HepG2 (cell line): ENCODE measurements at places on chromosomes 12 and 14. TPM values are rescaled to one million over a fixed set of nuclear protein-coding genes. Genes with fewer than 3 reads are reported as not detected.

DNA sequence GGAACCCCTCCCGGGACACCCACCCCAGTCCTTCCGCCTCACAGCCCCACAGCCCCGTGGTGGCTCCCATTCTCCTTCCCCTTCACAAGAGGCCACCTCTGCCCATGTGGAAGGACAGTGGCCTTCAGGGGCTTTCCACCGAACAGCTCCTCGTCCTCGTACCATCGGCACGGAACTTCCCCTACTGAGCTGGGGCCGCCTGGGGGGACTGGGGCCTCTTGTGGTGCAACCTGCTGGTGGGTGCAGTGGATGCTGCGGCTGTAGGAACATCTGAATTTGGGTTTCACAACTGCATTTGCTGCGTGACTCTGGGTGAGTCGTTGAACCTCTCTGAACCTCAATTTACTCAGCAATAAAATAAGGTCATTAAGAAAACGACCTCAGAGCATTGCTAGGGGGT is 50.9 kb downstream of the RFLNA start:
- H3K27me3 ChIP-seq: no peaks in the 10 kb centered on the region
- H3K27ac ChIP-seq: no peak overlapping the region

DNA sequence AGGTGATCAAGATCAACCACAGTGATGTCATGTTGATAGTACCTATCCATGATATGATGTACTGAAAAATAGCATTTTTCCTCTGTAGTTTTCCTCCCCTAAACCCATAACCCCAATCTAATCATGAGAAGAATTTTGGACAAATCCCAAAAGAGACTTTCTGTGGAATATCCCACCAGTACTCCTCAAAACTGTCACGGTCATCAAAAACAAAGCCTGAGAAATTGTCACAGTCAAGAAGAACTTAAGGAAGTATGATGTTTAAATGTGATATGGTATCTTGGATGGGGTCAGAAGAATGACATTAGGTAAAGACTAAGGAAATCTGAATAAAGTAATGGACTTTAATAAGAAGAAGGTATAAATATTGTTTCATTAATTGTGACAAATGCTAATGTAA is 248.8 kb downstream of the RMST start:
- no peak overlapping the region for H3K27ac ChIP-seq
- H3K36me3 ChIP-seq: no peaks in the 10 kb centered on the region
- H3K4me3 ChIP-seq: no peak overlapping the region
- H3K4me1 ChIP-seq: no peaks in the 10 kb centered on the region

GRCh38 chr12:58703866-58704265 is 216.4 kb downstream of the LRIG3 start:
- no peaks in the 10 kb centered on the region for H3K27me3 ChIP-seq
- H3K4me3 ChIP-seq: no peak overlapping the region
- H3K27ac ChIP-seq: no peak overlapping the region
- H3K36me3 ChIP-seq: no peaks in the 10 kb centered on the region
- no peak for DNase-seq

DNA sequence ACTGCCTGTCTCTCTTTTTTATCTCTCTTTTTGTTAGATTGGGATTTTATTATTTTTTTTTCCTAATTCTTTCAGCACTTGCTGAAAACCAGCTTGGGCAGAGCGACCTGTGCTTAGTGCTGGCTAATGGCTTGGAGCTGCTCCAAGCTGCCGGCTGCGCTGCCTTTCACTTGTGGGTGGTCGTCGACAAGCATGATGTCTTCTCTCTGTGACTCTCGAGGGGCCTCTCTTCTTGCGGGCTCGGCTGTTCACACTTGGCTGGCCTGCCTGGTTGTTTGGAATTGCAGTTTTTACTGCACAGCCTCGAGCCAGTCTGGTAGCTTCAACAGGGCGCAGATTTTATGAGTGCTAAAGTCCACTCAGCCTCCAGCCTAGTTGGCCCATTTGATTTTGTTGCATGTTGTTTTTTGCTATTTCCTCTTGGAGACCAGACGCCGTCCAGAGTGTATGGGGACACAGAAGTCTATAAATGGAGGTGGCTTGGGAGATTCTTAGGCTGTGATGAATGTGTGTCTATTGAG is 18.6 kb downstream of the TPCN1 start:
- H3K4me1 ChIP-seq: peaks cover 44% of the 10 kb centered on the region
- DNase-seq: no peak
- H3K27ac ChIP-seq: no peak overlapping the region
- H3K4me3 ChIP-seq: no peak overlapping the region
- H3K27me3 ChIP-seq: no peaks in the 10 kb centered on the region

LRP10 gene
- total RNA-seq: 8.6 and 16.9 TPM in 2 replicates

IRAK3 gene
- total RNA-seq: not detected in 2 replicates

GRCh38 chr12:108257004-108257403 is 82.1 kb downstream of the CMKLR1 start:
- no peaks in the 10 kb centered on the region for H3K4me1 ChIP-seq
- no peak for DNase-seq

GRCh38 chr12:101474711-101475386 is at the start of gene SPIC:
Gene SPIC, plus strand, starts transcription at chr12:101475336. Its CDS starts 1,569 bp downstream, at chr12:101476905.
- no peak within 1 kb of the TSS for H3K4me3 ChIP-seq
- H3K36me3 ChIP-seq: no peaks in the 10 kb centered on the region
- no peaks in the 10 kb centered on the region for H3K4me1 ChIP-seq
- no peak for DNase-seq
- peaks cover 19% of the 10 kb centered on the region; the same call in 2 of the 3 replicates for H3K27me3 ChIP-seq

KCNC2 gene
- total RNA-seq: not detected in 2 replicates
